Activated CD4-positive, alpha-beta memory T cell treated with anti-CD3 and anti-CD28 coated beads for 36 hours (primary cell): ENCODE measurements at places on chromosomes 2 and 18.

DNA sequence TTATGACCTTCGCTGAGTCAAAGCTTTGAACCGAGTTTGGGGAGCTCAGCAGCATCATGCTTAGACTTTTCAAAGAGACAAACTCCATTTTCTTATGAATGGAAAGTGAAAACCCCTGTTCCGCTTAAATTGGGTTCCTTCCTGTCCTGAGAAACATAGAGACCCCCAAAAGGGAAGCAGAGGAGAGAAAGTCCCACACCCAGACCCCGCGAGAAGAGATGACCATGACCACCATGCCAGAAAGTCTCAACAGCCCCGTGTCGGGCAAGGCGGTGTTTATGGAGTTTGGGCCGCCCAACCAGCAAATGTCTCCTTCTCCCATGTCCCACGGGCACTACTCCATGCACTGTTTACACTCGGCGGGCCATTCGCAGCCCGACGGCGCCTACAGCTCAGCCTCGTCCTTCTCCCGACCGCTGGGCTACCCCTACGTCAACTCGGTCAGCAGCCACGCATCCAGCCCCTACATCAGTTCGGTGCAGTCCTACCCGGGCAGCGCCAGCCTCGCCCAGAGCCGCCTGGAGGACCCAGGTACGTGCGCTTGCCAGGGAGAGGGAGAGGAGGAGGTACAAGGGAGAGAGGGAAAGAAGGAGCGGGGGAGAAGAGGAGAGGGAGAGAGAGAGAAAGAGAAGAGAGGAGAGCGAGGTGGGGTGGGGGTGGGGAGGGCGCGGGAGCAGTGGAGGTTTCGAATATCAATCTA is at the start of gene DLX1:
Gene DLX1 (plus strand): TSS at position 48 of the 700 bp plus-strand sequence. CDS start 171 bp downstream, at position 219.
- no peak for DNase-seq

GRCh38 chr2:197086500-197086899 is 160.0 kb upstream of the PGAP1 start:
- DNase-seq = no peak

GRCh38 chr2:41242001-41242331 is 790.1 kb upstream of the SLC8A1 start:
- no peak for DNase-seq

DNA sequence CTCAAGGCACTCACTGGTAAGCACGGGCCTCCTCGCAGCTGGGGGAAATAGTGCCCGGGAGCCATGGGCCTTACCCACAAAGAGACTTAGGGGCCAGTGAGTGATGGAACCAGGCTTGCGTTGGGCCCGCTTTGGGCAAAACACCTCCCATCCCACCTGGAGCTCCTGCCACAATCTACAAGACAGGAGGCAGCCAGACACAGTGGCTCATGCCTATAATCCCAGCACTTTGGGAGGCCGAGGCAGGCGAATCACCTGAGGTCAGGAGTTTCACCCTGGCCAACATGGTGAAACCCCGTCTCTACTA is 88.2 kb downstream of the TFCP2L1 start:
- DNase-seq = no peak

DNA sequence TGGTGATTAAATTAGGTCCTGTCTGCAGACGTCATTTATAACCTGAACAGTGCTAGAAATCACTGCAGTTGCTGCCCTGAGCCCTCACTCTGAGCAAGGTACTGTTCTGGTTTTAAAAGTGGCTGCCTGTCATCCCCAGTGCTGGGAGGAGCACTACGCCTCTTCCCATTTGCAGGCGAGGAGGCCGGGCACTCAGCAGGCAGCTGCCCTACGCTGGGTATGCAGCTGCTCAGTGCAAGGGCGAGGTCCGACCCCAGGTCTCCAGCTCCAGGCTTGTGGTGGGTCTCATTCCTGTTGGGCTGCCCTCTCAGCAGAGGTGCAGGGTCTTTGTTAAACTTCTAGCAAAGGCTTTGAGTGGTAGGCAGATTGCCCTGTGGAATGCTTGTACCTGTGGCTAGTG is 15.7 kb downstream of the CNDP2 start:
- DNase-seq = no peak

GRCh38 chr2:192166946-192167345 is 27.8 kb downstream of the TMEFF2 start:
- DNase-seq = no peak

GRCh38 chr18:62341473-62341872 is 16.4 kb downstream of the TNFRSF11A start:
- no peak for DNase-seq

DNA sequence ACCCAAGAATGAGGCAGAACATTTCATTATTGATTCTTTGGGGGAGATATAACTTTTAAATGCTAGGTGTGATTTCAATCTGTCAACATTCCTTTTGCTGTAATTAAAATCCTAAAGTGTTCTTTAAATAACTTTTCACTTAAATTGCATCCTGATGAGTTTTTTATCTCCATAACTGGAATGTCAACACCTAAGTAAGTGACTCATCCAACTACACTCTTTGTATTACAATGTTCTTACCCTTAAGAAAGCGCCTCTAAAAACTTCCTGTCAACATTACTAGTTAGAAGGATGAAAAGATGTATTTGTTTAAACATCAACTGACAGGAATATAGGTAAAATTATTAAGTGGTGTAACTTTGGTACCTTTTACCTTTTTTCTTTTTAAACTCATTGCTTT is 1657.0 kb downstream of the LRP1B start:
- DNase-seq = no peak

DNA sequence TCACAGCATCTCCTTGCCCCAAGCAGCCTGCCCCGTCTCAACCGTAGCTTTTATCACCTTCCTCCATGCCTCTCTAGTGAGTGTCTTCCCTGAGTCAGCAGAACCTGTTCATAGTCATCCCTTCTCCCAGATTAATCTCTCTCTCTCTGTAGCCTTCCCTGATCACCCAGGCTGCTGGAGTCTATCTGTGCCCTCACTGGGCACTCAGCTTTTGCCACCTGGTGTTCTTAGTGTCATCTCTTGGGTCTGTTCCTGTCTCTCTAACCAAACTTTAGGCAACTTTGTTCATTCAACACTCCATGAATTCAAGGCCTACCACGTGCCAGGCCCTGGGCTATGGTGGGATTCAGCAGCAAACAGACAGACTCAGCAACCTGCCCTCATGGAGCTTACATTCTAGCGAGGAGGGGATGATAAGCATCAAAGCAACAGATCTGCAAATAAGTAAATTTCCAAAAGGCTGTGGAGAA is 159.1 kb downstream of the SMAD7 start:
- no peak for DNase-seq

DNA sequence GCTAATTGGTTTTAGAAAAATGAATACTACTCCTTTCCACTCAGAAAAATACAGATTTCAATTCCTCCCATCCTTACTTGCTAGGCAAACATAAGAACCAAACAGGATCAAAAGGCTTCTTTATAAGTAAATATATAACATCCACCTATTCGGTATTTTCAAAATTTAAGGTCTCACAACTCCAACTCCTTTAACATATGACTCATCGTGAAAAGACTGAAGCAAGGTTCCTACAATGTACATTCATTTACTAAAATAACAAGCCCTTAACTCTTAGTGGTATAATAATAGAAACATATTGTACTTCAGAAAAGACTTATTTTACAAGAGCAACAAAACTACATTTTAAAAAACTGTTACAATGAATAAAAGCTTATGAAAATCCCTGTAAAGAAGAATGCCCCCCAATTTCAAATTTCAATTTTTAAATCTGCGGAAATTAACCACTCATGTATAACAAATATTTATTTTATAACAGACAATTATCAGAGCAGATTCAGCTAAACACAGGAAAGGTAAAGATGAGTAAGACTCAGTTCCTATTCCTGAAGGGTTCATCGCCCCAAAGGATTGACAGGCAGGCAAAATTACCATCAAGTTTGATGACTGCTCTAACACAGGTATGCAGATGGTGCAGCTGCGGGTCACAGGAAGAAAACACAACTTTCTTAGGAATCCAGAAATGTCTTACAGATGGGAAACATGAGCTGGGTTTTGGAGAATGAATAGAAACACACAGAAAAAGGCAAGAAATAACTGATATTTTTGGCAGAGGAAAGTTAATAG is 96.4 kb downstream of the COBLL1 start:
- no peak for DNase-seq

DNA sequence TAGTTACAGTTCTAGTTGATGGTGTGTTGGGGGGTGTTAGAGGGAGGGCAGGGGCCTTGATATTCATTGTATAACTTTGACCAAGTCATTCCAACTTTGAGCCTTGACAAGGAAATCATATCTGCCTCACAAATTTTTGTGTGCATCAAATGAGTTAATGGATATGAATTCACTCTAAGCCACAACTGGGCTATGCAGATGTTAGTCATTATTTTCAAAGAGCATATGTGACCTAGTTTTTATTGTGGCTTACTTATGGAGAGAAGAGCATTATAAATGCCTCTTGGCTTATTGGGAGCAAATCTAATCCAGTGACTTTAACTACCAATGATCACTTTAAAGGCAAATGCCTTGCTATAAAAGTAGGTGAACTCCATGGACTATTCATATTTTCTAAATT is 250.2 kb downstream of the LPIN1 start:
- no peak for DNase-seq

GRCh38 chr2:144631636-144632035 is 111.7 kb upstream of the ZEB2 start:
- DNase-seq = no peak

- DNase-seq = peak; percentile 53
These were observed 8.2 kb downstream of the SLC35F6 start for GRCh38 chr2:26772064-26773001.

GRCh38 chr2:138147796-138148195 is 183.5 kb downstream of the HNMT start:
- DNase-seq = no peak

GRCh38 chr2:159226059-159226461 is 60.4 kb downstream of the WDSUB1 start:
- DNase-seq = peak; percentile 30

DNA sequence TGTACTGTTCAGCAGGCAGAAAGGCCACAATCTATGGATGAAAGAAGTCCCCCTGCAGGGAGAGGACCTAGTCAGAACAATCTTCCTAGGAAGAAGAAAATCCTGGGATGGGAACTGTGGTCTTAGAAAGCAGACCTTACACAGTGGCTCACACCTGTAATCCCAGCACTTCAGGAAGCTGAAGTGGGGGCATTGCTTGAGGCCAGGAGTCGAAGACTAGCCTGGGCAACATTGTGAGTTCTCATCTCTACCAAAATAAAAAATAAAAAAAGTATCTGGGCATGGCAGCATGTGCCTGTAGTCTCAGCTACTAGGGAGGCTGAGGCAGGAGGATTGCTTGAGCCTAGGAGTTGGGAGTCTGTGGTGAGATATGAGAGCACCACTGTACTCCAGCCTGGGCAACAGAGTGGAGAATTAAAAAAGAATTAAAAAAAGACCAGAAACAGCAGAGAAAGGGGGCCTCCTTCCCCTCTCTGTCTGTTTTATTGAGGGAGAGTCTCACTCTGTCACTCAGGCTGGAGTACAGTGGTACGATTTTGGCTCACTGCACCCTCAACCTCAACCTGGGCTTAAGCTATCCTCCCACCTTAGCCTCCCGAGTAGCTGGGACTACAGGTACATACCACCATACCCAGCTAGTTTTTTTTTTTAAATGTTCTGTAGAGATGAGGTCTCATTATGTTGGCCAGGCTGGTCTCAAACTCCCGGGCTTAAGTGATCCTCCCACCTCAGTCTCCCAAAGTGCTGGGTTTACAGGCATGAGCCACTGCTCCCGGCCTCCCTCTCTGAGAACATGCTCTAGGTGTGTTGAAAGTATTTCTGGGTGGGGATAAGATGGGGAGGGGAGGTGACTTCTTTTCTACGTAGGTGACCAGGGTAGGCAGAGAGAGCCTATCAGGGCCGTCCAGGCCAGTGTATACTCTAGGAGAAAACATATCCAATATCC is 7.4 kb downstream of the RHOB start:
- DNase-seq = peak; percentile 6

DNA sequence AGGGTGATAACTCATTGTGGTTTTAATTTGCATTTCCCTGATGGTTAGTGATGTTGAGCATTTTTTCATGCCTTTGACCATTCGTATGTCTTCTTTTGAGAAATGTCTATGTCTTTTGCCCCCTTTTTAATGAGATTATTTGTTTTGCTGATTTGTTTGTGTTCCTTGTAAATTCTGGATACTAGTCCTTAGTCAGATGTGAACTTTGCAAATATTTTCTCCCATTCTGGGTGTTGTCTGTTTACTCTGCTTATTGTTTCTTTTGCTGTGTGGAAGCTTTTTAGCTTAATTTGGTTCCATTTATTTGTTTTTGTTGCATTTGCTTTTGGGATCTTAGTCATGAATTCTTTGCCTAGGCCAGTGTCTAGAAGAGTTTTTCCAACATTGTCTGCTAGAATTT is 192.0 kb downstream of the PARD3B start:
- DNase-seq = no peak

DNA sequence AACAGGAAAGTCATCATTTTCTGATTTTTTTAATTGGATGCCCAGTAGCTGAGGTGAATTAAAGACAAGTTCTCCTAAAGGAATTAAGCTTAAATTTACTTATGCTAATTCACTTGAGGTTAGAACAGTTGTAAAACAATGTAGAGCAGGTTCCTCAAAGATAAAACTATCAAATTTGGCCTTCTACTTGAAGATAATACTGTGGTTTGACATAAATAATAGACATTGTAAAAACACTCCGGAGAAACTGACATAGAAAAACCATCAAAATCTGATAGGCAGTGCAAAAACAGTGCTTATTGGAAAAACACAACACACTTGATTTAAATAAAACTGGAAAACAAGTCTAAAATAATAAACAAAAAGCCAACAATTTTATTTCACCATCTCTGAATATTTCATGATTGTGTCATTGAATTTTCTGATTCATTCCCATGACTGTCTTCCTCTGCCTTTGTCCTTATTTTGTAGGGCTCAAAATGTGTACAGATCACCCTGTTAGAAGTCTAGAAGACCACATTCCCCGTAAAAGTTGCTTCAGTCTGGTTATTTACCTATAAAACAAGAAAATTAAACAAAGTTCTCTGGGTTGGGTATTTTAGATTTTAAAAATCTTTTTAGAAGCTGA is 28.3 kb upstream of the SLC40A1 start:
- no peak for DNase-seq

DNA sequence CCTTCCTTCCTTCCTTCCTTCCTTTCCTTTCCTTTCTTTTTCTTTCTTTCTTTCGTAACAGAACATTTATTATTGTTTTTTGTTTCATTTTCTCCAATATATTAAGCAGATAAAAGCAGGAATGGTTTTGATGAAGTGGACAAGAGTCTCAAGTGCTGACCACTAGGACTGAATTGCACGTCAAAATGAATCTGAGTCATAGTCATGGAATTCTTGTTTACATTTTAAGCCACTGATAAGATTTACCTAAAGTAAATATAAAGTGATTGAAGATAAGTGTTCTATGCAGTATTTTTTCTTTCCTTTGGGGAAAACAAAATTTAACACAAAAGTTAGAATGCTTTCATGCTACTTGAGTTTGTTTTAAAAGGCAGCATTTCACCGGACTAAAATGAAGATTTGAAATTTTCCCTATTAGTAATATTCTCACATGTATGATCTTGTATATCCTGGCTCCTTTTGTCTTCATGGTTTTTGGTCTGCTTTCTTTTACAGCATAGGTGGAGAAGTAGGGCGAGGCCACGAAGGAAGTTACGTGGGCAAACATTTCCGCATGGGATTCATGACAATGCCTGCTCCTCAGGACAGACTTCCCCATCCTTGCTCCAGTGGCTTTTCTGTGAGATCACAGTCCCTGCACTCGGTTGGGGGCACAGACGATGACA is 113.5 kb downstream of the NYAP2 start:
- no peak for DNase-seq
